ENCODE measurements at places on chromosomes 16 and 17. TPM values are rescaled to one million over a fixed set of nuclear protein-coding genes. Genes with fewer than 3 reads are reported as not detected.

Gene TMEM114
- total RNA-seq = not detected

Gene KCNG4
- total RNA-seq = not detected

Gene TPSG1
- not detected for total RNA-seq

Gene WDR81
- total RNA-seq = 21.4 TPM

Gene HLF
- total RNA-seq = 0.22 TPM

Gene CDH11
- total RNA-seq = 468 TPM

Gene CHMP6
- total RNA-seq = 19.6 TPM

Gene TMEM220
- 6.8 TPM for total RNA-seq

Gene ATP1B2
- total RNA-seq = not detected

Gene SDR42E1
- 9.9 TPM for total RNA-seq

Gene KRTAP4-3
- not detected for total RNA-seq

Gene CDH5
- 0.26 TPM for total RNA-seq

Gene MYH1
- not detected for total RNA-seq

Gene HYDIN
- 4.2 TPM for total RNA-seq

Gene CHD9NB
- 1.9 TPM for total RNA-seq

Gene HMOX2
- total RNA-seq = 34.8 TPM

Gene MT1M
- total RNA-seq = 6.3 TPM

Gene GPR142
- not detected for total RNA-seq

Gene CBX2
- 0.22 TPM for total RNA-seq

Gene AXIN1
- total RNA-seq = 15.1 TPM

Gene OVCA2
- 44.9 TPM for total RNA-seq

Gene HSF5
- not detected for total RNA-seq

Gene OR2C1
- 0.11 TPM for total RNA-seq

Data from articular chondrocyte of knee joint (primary cell).